Melanocyte of skin (primary cell): ENCODE measurements at places on chromosomes 4 and X. TPM values are rescaled to one million over a fixed set of nuclear protein-coding genes. Genes with fewer than 3 reads are reported as not detected.

Gene NPY5R
- not detected in 2 replicates for total RNA-seq

Gene MAGEC3
- total RNA-seq = not detected in 2 replicates

Gene MAP7D3
- 12.0 and 18.9 TPM in 2 replicates for total RNA-seq

Gene TMEM150C
- total RNA-seq = under 0.01 and 0.15 TPM in 2 replicates

Gene CENPVL1
- not detected in 2 replicates for total RNA-seq

Gene GABRG1
- not detected in 2 replicates for total RNA-seq

Gene ZIC3
- total RNA-seq = not detected in 2 replicates

Gene USP27X
- 3.1 and 4.4 TPM in 2 replicates for total RNA-seq

Gene CLGN
- total RNA-seq = under 0.01 TPM in 1 of 2 replicates, not detected in the other

Gene FAM3A
- 21.4 and 21.7 TPM in 2 replicates for total RNA-seq

Gene PPP2R2C
- not detected in 2 replicates for total RNA-seq

Gene AASDH
- 13.0 and 19.7 TPM in 2 replicates for total RNA-seq

Gene TAF9B
- total RNA-seq = 21.0 and 26.5 TPM in 2 replicates

Gene LAGE3
- total RNA-seq = 25.5 and 29.4 TPM in 2 replicates

Gene PAGE2
- not detected in 2 replicates for total RNA-seq

Gene CYTL1
- total RNA-seq = 4.8 and 8.4 TPM in 2 replicates

Gene GSPT2
- 7.7 TPM in 2 replicates for total RNA-seq

Gene CXCL3
- 2.9 and 23.7 TPM in 2 replicates for total RNA-seq

Gene RS1
- total RNA-seq = not detected in 2 replicates

Gene DEFB131A
- total RNA-seq = not detected in 2 replicates

Gene NONO
- 281 and 428 TPM in 2 replicates for total RNA-seq

Gene HTN1
- total RNA-seq = not detected in 2 replicates

Gene RAB41
- total RNA-seq = not detected in 2 replicates

Gene SHROOM3
- under 0.01 TPM in 2 replicates for total RNA-seq

Gene ZNF81
- 4.5 and 8.7 TPM in 2 replicates for total RNA-seq

Gene PABPC1L2A
- total RNA-seq = not detected in 2 replicates

Gene SMAD1
- total RNA-seq = 20.7 and 23.4 TPM in 2 replicates

Gene TAF7L
- under 0.01 and 0.36 TPM in 2 replicates for total RNA-seq

Gene CYLC1
- total RNA-seq = not detected in 2 replicates

Gene WNK3
- 3.3 and 4.9 TPM in 2 replicates for total RNA-seq

Gene MBNL3
- 9.7 and 13.1 TPM in 2 replicates for total RNA-seq

Gene SSX1
- total RNA-seq = 0.34 and 5.1 TPM in 2 replicates

Gene TCEAL6
- total RNA-seq = not detected in 2 replicates

Gene GAGE1
- not detected in 2 replicates for total RNA-seq

Gene PNMA6F
- total RNA-seq = not detected in 2 replicates

Gene CXCL11
- 0.69 and 0.73 TPM in 2 replicates for total RNA-seq

Gene VSIG1
- not detected in 2 replicates for total RNA-seq

Gene GAGE12F
- not detected in 2 replicates for total RNA-seq

Gene LPAR4
- under 0.01 TPM in 1 of 2 replicates, not detected in the other for total RNA-seq

Gene TLR2
- 1.5 and 1.7 TPM in 2 replicates for total RNA-seq

Gene MORC4
- total RNA-seq = 13.8 and 20.7 TPM in 2 replicates

Gene NXF2
- total RNA-seq = not detected in 2 replicates

Gene EGF
- under 0.01 and 0.73 TPM in 2 replicates for total RNA-seq

Gene NXF2B
- not detected in 2 replicates for total RNA-seq

Gene SERTM2
- 0.33 and 0.93 TPM in 2 replicates for total RNA-seq

Gene ITM2A
- 140 and 289 TPM in 2 replicates for total RNA-seq

Gene IQSEC2
- 3.5 and 4.3 TPM in 2 replicates for total RNA-seq

Gene PHOX2B
- not detected in 2 replicates for total RNA-seq

Gene MAGEB2
- not detected in 2 replicates for total RNA-seq
